ENCODE measurements at places on chromosomes 7 and 10.

DNA sequence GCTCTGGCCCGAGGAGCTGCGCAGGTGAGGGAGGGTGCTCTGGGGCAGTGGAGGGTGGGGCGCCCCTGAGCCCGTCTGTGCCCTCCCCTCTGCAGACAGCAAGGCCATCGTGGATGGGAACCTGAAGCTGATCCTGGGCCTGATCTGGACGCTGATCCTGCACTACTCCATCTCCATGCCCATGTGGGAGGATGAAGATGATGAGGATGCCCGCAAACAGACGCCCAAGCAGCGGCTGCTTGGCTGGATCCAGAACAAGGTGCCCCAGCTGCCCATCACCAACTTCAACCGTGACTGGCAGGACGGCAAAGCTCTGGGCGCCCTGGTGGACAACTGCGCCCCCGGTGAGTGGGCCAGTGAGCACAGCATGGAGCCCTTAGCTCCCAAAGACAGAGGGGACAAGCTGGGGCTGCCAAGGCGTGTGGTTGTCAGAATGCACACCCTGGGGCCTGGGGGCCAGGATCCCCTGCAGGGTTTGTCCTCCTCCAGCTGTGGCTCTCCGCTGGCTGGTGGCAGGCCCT, 5.1 kb downstream of the FLNC start:
- DNase-seq = no peak

GRCh38 chr7:52753855-52754254, 281.6 kb upstream of the POM121L12 start:
- DNase-seq = no peak

DNA sequence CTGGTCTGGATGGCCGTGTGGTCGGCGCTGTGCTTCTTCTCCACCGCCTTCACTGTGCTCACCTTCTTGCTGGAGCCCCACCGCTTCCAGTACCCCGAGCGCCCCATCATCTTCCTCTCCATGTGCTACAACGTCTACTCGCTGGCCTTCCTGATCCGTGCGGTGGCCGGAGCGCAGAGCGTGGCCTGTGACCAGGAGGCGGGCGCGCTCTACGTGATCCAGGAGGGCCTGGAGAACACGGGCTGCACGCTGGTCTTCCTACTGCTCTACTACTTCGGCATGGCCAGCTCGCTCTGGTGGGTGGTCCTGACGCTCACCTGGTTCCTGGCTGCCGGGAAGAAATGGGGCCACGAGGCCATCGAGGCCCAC, 1.1 kb downstream of the FZD9 start:
- DNase-seq = no peak

DNA sequence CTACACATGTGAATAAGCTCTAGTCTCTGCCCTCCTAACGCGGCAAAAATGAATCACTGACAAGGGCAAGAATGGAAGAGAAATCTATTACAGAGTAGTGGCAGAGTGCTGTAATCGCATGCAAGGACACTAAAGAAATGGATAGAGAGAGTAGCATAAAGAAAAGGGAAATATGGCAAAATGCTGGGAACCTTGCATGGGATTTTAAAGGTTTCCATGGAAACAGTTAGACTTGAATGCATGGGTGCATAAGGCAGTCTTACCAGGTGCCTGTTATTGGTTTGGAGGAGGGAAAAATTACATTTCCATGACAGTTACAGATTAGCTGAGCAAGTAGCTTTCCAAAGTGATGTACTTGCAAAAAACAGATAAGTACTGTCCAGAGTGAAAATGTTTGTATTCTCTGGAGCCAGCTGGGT, 233.4 kb downstream of the PTN start:
- no peak for DNase-seq

GRCh38 chr7:41698114-41698513, 4.8 kb downstream of the INHBA start:
- no peak for DNase-seq

DNA sequence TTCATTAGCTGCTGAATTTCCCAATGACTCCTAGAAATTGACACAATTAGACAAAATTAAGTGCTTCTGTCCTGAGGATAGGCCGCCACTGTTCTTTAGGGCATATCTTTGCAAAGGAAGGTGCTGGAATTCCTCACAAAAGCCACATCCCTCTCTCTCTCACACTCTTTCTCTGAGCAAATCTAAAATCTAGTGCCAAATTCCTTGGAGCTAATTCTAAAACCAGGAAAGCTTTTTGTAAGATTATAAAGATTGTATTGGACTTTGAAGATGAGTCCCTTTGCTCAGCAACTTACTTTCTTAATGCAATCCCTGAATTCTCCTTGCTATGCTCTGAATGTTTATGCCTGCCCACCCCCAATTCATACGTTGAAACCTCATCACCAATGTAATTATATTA, 288.9 kb downstream of the KCNMA1 start:
- DNase-seq = no peak

GRCh38 chr10:76086170-76086760, 654.8 kb downstream of the LRMDA start:
- DNase-seq = no peak

- no peak for DNase-seq
Measured at GRCh38 chr7:1946773-1947450, 276.8 kb downstream of the ELFN1 start.

DNA sequence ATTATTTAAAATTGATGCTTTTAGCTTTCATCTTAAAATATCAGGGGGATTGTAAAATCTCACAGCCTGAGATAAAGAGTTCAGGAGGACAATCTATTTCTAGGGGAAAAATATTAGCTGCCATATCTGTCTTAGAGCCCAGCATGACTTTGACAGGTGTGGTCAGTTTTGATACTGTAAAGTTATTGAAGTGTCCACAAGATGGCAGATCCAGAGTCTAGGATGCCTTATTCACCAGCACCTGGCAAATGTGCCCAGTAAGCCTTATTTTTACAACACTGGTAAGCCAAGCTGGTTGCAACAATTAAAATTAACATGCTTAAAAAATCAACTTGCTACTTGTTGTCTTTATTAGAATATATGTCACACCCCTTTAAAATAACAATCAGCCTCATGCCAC, 579.3 kb downstream of the SH2D4B start:
- no peak for DNase-seq

DNA sequence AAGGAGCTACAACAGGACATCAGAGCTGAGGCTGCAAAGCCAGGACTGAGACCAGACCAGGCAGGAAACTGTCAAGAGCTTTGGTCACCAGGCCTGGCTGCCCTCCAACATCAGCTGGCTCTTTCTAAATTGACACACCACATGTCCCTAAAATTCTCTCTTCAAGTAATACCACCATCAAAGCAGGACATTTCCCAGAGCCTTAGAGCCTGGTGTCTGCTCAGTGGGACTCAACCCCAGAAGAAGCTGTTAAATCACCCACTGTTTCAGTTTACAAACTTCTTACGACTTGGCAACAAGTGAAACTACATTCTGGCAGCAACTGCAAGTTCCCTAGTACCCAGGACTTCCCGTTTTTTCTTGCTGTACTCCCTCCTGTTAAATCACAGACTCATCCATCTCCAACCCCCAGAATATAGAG, 3.8 kb upstream of the IL6 start:
- DNase-seq = no peak

GRCh38 chr10:120646738-120647456, 189.9 kb downstream of the PLPP4 start:
- DNase-seq = no peak

- DNase-seq = no peak
Measured at GRCh38 chr10:130053561-130053960, 57.1 kb downstream of the C10orf143 start.

- no peak for DNase-seq
Measured at GRCh38 chr7:137423321-137423720, 79.8 kb upstream of the PTN start.

DNA sequence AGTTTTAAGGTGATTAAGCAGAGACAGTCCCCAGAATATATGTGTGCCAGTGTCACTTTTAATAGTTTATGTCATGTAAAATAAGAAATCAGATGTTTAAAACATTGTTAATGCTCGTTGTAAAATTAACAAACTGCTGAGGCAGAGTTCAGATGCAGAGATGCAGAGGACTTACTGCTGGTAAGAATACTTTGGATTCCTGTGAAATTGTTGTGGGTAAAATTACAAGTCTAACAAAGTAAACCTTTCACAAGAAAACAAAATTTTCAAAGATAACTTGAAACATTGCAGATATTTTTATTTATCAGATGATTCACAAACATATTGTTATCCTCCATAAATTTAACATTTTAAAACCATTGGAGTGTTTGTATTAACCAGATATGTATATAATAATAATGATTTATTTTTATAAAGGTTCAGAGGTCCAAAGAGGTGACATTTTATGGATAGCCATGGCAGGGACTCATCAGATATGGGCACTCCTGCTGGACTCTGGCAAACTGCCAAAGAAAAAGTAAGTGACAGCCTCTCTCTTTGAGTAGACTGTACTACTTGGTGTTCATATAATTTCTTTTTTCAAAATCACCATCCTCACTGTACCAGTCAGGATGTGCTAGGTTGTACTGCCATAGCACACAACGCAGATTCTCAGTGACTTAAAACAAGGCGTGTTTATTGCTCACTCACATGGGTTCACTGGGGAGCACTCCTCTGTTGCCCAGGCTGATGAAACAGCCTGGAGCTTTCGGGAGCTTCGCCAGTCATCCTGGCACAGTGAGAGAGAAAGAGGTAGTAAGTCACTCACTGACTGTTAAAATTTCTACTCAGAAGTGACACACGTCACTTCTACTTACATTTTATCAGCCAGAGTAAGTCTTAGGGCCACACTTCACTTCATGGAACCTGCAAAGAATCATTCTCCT, 43.5 kb downstream of the NHLRC2 start:
- DNase-seq = no peak

GRCh38 chr10:27779462-27780015, 33.9 kb upstream of the MKX start:
- no peak for DNase-seq

DNA sequence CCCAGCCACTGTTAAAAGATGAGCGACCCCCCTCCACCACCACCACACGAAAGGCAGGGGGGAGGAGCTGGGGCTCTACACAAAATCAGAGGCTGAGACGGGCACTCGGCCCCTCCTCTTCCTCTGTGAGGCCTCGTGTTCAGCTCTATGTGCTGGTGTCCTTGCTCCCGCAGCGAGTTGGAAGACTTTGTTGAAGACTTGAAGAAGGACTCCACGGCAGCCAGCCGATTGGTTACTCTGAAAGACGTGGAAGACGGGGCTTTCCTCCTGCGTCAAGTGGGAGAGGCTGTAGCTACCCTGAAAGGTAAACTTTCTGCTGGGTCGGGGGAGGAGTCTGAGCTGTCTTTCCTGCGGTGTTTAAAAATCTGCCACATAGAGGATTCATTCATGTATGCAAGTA, 203.7 kb downstream of the ARHGAP21 start:
- no peak for DNase-seq

- DNase-seq = no peak
Measured at GRCh38 chr10:47095211-47095610, 184.0 kb downstream of the PTPN20 start.

GRCh38 chr7:40659231-40659630, 524.4 kb downstream of the SUGCT start:
- no peak for DNase-seq

- no peak for DNase-seq
Measured at GRCh38 chr7:92608380-92609322, 18.5 kb upstream of the FAM133B start.

DNA sequence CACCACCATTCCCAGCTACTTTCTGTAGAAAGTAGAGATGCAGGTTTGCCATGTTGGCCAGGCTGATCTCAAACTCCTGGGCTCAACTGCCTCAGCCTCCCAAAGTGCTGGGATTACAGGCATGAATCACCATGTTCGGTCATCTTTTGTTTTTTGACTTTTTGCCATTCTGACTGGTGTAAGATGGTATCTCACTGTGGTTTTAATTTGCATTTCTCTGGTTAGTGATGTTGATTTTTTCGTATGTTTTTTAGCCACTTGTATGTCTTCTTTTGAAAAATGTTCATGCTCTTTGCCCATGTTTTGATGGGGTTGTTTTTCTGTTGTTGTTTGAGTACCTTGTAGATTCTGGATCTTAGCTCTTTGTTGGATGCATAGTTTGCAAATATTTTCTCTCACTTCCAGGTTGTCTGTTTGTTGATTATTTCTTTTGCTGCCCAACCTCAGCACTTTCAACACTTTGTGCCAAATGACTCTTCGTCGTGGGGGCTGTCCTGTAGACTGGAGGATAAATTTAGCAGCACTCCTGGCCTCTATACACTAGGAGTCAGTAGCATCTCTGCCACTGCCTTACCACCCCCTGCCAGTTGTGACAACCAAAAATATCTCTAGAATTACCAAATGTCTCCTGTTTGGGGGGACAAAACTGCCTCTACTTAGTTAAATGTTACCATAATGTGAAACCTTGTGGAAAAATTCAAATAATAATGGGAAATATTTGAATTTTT, 6.5 kb upstream of the CPED1 start:
- no peak for DNase-seq

DNA sequence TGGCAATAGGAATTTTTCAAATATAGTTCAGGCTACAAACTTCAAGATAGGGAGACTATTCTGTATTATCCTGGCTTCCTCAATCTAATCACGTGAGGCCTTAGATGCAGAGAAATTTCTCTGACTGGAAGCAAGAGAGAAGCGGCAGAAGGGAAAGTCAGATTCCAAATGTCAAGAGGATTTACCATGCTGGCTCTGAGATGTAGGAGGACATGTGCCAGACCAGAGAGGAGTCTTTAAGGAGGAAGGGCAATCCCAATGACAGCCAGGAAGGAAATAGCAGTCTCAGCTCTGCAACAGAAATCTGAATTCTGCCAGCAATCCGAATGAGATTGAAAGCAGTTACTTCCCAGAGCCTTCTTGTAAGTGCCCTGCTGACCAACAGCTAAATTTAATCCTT, 57.4 kb downstream of the NUTM2E start:
- no peak for DNase-seq

DNA sequence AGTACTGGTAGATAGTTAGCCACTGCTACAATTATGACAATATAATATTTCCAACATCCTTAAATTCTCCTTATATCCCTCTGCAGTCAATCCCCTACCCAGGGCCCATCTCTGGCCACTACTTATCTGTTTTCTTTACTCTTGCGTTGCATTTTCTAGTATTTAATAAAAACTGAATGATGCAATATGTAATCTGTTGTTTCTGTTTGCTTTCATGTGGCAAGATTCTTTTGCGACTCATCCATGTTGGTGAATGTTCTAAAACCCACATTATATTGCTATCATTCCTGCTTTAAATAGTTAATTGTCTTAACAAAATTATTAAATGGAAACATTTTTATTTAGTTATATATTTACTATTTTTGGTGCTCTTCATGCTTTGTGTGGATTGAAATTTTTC, 338.5 kb downstream of the MDFIC start:
- no peak for DNase-seq

DNA sequence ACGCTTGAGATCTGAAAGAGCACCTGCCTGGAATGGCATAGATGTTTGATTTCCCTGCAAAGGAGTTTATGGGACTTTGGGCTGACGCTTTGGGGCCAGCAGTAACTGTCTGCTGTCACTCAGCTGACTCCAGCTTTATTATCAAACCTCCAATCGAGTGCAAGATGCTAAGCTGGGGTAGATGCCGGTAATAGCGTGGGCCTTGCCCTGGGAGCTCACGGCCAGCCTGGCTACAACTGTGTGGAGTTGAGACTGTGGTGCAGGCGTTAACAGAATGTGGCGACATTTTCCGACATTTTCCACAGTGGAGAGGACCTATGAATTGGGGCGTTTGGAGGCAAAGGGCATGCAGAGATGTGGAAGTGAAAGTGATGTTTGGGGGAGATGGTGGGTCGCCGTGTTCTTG, 1.3 kb downstream of the CHST12 start:
- DNase-seq = no peak

Measured in stimulated activated CD8-positive, alpha-beta memory T cell treated with anti-CD3 and anti-CD28 coated beads, Interleukin-12 subunit alpha, Interleukin-12 subunit beta, amount 100 ng/mL, for 4 hours (primary cell).